WTC11 (cell line): ENCODE measurements at places on chromosomes 1 and 21. TPM values are rescaled to one million over a fixed set of nuclear protein-coding genes. Genes with fewer than 3 reads are reported as not detected.

The LCE2C gene
- not detected in 3 replicates for total RNA-seq

The SPRR2E gene
- total RNA-seq: not detected in 3 replicates

The RGSL1 gene
- total RNA-seq: not detected in 3 replicates

The HIPK1 gene
- total RNA-seq: 52.2 to 56.9 TPM (median 53.9 TPM) in 3 replicates

The NR5A2 gene
- 13.6 to 22.3 TPM (median 17.8 TPM) in 3 replicates for total RNA-seq

The KRTAP6-3 gene
- not detected in 3 replicates for total RNA-seq

The KRTAP19-3 gene
- not detected in 3 replicates for total RNA-seq

The S100A8 gene
- total RNA-seq: 1.4 TPM in 1 of 3 replicates, not detected in the others

The GBP6 gene
- not detected in 3 replicates for total RNA-seq

The LAX1 gene
- not detected in 3 replicates for total RNA-seq

The MNDA gene
- 0.09 TPM in 1 of 3 replicates, not detected in the others for total RNA-seq

The BSND gene
- 0.30 to 0.42 TPM (median 0.37 TPM) in 3 replicates for total RNA-seq

The RIPPLY3 gene
- 2.0 to 3.5 TPM (median 2.3 TPM) in 3 replicates for total RNA-seq

The FAM72B gene
- 22.0 to 24.0 TPM (median 23.3 TPM) in 3 replicates for total RNA-seq

The CR1 gene
- total RNA-seq: 0.13 to 0.34 TPM (median 0.30 TPM) in 3 replicates

The NTMT2 gene
- total RNA-seq: 0.24 to 0.44 TPM (median 0.44 TPM) in 3 replicates

The GORAB gene
- 8.8 to 9.9 TPM (median 9.1 TPM) in 3 replicates for total RNA-seq

The NECAP2 gene
- total RNA-seq: 29.8 to 33.9 TPM (median 30.4 TPM) in 3 replicates

The TMPRSS15 gene
- total RNA-seq: not detected in 3 replicates

The OR4F29 gene
- total RNA-seq: not detected in 3 replicates

The MEGF6 gene
- total RNA-seq: 24.9 to 32.4 TPM (median 27.2 TPM) in 3 replicates

The SV2A gene
- 36.5 to 47.1 TPM (median 38.3 TPM) in 3 replicates for total RNA-seq

The APCS gene
- 0.44 to 0.66 TPM (median 0.64 TPM) in 3 replicates for total RNA-seq

The VWA5B1 gene
- total RNA-seq: 1.1 to 1.5 TPM (median 1.4 TPM) in 3 replicates

The GREM2 gene
- total RNA-seq: 0.07 to 0.17 TPM (median 0.11 TPM) in 3 replicates

The GUCA2B gene
- not detected in 3 replicates for total RNA-seq

The LRRC38 gene
- 0.15 to 0.25 TPM (median 0.16 TPM) in 3 replicates for total RNA-seq
